T follicular helper cell (primary cell): ENCODE measurements at places on chromosomes 3 and 15.

- DNase-seq, result no peak
These were observed 677 bp downstream of the POLQ start for GRCh38 chr3:121545049-121545573.

GRCh38 chr15:85474700-85475316 lies 94.4 kb downstream of the AKAP13 start:
- DNase-seq, result no peak

- no peak for DNase-seq
These were observed 52.6 kb downstream of the MTHFS start for GRCh38 chr15:79844221-79844620.

GRCh38 chr3:194243172-194243837 lies 107.4 kb downstream of the HES1 start:
- no peak for DNase-seq

- no peak for DNase-seq
These were observed 189.5 kb upstream of the WNT5A start for GRCh38 chr3:55676643-55677042.
